ENCODE measurements at places on chromosomes 1 and 21.

GRCh38 chr21:42305707-42306147, 9.5 kb downstream of the TFF3 start:
- DNase-seq = no peak

GRCh38 chr1:204887846-204888245, 17.2 kb downstream of the NFASC start:
- no peak for DNase-seq

- no peak for DNase-seq
These were observed 71.6 kb downstream of the CD2 start for GRCh38 chr1:116825720-116826438.

- DNase-seq = peak; percentile 56
These were observed 16.8 kb downstream of the PPP1R12B start for GRCh38 chr1:202365092-202365815.

DNA sequence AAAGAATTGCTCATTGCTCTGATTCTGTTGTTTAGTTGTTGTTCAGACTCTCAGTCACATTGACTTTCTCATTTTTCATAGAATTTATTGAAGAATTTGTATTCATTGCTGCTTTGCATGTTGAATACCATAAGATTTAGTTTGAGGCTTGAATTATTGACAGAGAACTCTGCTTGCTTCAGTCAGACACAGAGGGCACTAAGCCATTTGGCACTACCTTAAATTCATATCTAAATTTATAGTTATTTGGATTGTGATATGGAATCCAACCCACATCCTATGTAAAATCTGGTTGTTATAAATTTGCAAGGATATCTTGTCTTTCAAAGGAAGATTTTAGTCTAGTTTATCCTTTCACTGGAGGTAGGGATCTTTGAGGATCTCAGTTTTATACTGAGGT, 1748.6 kb downstream of the BRINP3 start:
- DNase-seq = no peak

GRCh38 chr1:224149709-224150108, 33.3 kb upstream of the DEGS1 start:
- no peak for DNase-seq

GRCh38 chr1:3342960-3343359, 111.5 kb upstream of the ARHGEF16 start:
- DNase-seq = no peak

- peak; percentile 83 for DNase-seq
These were observed 53.2 kb upstream of the LYST start for GRCh38 chr1:235919833-235920441.

DNA sequence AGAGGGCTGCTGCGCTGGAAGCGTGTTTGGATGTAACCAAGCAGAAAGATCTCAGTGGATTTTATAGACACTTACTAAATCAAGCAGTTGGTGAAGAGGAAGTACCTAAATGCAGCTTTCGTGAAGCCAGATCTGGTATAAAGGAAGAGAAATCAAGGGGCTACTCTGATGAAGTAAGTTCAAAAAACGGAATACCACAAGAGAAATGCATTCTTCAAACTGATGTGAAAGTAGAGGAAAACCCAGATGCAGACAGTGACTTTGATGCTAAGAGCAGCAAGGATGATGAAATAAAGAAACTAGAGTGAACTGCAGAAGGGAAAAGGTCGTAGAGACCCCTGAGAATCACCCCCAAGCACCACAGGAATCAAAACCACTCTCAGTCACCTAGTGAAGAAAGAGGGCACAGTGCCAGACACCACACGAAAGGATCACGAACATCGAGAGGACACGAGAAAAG, 40.8 kb upstream of the NEXN start:
- no peak for DNase-seq

DNA sequence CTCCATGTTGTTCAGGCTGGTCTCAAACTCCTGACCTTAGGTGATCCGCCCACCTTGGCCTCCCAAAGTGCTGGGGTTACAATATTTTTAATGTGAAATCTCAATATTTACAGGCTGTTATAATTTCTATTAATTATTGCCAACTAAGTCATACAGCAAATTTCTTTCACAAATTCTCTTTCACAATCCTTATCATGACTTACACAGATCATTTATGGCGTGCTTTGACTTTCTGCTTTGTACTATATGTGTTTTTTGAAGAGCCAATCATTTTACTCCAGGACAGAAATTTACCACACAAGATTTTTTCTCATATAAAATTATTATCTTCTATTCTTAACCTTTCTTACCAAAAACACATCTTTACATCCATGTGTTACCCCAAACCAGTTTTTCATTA, 1729.9 kb downstream of the NCAM2 start:
- DNase-seq = no peak

DNA sequence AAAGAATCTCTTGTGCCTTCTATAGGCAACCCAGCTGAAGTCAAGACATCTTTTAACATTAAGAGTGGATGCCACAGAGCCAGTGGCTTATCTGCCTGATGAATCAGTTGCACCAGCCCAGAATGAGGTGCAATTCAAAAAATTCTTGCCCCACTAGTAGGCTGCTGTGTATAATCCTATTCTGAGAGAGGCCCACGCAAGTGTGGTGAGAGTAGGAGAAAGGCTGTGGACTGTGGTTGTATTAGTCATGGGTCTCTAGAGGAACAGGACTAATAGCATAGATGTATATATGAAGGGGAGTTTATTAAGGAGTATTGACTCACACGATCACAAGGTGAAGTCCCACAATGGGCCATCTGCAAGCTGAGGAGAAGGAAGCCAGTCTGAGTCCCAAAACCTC, 216.4 kb downstream of the LTN1 start:
- DNase-seq = peak; percentile 79

GRCh38 chr21:27043377-27043776, 76.5 kb upstream of the ADAMTS5 start:
- no peak for DNase-seq

- DNase-seq = no peak
These were observed 10.1 kb upstream of the TTLL10 start for GRCh38 chr1:1163538-1164070.

GRCh38 chr21:29305068-29305467, 6.3 kb downstream of the BACH1 start:
- DNase-seq = peak; percentile 38

GRCh38 chr1:55143684-55144083, 71.5 kb downstream of the USP24 start:
- DNase-seq = no peak

GRCh38 chr1:186043296-186043695, 309.1 kb downstream of the HMCN1 start:
- DNase-seq = no peak
